ENCODE measurements at places on chromosomes 4 and X. TPM values are rescaled to one million over a fixed set of nuclear protein-coding genes. Genes with fewer than 3 reads are reported as not detected.

GRCh38 chr4:121375262-121375661, 5.6 kb downstream of the QRFPR start:
- peaks cover 70% of the 10 kb centered on the region for H3K27me3 ChIP-seq
- H3K4me3 ChIP-seq, result no peak overlapping the region
- no peak for DNase-seq
- H3K27ac ChIP-seq, result no peak overlapping the region

Gene PHOX2B
- not detected for total RNA-seq

DNA sequence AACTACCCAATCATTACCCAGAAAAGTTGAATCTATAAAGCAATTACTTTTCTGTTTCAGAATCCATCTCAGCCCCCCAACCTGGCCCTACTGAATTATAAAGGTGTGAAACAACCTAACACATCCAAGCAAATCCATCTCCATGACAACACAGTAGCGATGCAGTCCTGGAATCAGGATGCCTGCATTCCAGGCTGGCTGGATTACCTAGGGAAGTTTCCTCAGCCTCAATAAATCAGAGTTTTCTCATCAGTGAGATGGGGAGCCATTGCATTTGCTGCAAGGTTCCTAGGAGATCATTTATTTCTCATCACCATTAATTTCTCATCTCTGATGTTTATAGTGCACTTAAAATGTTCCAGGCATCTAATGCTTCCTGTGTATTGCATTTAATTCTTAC, 46.0 kb downstream of the LNX1 start:
- H3K4me1 ChIP-seq, result peaks cover 33% of the 10 kb centered on the region
- peaks cover 3% of the 10 kb centered on the region for H3K36me3 ChIP-seq
- H3K4me3 ChIP-seq, result no peak overlapping the region
- H3K27me3 ChIP-seq, result peaks cover 16% of the 10 kb centered on the region
- no peak overlapping the region for H3K27ac ChIP-seq

DNA sequence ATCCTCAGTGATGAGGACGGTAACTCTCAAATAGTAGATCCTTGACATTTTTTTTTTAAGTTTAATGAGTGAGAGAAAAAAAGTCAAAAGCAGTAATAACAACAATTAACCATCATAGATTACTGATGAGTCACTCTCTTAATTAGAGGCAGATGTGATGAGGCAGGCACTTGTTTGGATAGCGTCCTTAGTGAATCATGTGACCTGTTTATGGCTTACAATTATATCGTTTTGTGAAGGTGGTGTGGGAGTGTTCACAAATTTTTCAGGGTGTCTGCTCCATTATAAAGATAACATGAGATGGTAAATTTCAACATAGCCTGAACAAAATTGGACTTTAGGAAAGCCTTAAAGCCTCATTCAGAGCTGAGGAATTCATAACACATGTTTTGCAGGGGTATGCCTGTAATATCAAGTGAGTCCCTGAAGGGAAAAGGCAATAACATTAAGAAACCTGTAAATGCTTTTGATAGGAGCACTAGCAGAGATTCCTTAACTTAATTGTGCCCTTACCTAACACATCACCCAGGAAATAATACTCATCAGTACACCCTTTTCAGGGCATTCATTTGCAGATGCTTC, 51.9 kb upstream of the XIAP start:
- DNase-seq, result no peak
- H3K27me3 ChIP-seq, result no peaks in the 10 kb centered on the region

All from mesothelial cell of epicardium (in vitro differentiated cells).